ENCODE measurements at places on chromosomes 3 and 15.

- no peak for DNase-seq
These were observed 59.9 kb downstream of the HACD2 start for GRCh38 chr3:123524981-123525380.

GRCh38 chr15:73767806-73768501 is 14.8 kb upstream of the INSYN1 start:
- DNase-seq, result no peak

- no peak for DNase-seq
These were observed 508.5 kb upstream of the ATP11B start for GRCh38 chr3:182284793-182285192.

DNA sequence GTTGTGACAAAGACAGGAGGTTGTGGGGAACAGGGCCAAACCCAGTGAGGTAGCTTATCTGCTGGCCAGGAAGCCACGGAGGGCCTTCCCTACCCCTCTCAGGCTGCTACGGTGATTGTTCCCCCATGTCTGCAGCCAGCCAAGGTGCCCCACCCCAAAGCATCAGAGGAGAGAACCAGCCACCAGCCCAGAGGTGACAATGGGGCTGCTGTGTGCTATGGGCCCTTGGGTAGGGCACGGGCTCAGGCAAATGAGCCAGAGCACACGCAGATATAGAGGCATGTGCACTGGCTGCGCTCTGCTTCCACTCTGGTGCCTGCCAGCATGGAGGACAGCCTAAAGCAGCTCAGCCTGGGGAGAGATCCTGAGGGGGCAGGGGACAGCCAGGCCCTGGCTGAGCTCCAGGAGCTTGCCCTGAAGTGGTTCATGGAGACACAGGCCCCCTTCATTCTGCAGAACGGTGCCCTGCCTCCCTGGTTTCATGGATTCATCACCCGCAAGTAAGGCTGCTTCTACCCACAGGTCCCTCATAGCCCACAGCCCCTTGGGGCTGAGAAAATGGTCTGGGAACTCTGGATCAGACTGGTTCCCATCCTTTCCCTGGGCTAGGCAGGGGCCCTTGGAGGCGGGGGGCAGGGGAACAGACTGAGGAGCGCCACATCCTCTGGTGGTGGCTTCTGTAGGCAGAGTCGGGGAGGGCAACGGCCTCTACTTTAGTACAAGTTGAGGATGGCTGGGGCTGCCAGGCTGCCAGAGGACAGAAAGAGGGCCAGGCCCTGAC is at the start of gene SH2D7:
Gene SH2D7, plus strand, starts transcription at position 301 of the 781 bp plus-strand sequence. Its CDS starts 24 bp downstream, at position 325.
- no peak for DNase-seq

DNA sequence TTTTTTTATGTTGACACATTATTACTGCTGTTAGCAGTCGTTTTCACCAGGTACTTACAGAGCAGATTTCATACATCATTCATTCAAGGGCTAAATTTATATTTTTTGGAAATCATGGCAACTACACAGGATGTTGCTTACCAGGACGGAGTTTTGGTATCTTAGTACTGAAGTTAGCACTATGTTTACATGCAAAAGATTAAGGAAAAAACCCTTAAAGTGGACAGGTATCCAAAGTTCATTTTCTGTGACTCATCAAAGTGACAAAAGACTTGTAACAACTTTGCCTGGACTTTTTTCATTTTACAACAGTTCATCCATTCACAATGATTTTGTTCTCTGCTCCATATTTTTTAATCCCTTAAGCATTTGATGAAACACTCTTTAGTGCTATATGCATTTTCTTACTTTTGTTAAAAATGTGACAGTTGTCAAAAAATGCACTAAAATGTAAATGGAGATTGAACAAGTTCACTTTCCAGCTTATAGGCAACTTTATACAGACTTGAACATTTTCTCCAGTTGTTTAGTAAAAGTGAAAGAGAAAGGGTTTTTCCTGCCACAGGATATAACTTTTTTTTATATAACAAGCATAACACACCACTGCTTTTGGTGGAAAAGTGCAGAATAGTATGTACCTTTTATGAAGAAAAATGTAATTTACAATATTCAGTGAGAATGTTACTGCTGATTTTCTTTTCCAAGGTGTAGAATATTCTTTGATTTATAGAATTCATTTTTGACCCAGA is 104.1 kb downstream of the STT3B start:
- no peak for DNase-seq

- no peak for DNase-seq
These were observed 319.2 kb downstream of the SLC9A9 start for GRCh38 chr3:143529018-143529478.

GRCh38 chr3:110521019-110521418 is 550.6 kb upstream of the NECTIN3 start:
- DNase-seq, result no peak

- no peak for DNase-seq
These were observed 30.3 kb upstream of the SKOR1 start for GRCh38 chr15:67794832-67795574.

GRCh38 chr3:21330293-21330692 is 420.7 kb downstream of the ZNF385D start:
- DNase-seq, result no peak

DNA sequence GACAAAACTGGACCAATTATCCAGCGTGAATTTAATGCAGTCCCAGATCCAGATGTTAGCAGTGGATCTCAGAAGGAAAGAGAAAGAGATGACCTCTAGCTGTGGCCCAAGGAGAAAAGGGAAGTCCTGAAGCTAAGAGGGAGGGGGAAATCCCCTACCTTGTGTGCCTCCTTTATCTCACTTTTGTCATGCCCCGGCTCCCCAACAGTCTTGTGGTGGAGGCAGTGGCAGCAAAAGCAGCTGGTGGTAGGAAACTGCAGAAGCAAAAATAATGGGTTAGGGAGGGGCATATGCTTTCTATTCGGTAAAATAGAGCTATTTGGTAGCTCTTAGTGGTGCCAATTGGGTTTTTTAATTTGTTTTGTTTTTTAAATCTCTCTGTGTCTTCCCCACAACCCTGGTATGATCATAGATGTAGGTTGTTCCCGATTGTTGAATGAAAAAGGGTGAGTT is 56.5 kb downstream of the MCTP2 start:
- DNase-seq, result no peak

- DNase-seq, result peak; percentile 82
These were observed 31.7 kb upstream of the MNS1 start for GRCh38 chr15:56496635-56497034.

DNA sequence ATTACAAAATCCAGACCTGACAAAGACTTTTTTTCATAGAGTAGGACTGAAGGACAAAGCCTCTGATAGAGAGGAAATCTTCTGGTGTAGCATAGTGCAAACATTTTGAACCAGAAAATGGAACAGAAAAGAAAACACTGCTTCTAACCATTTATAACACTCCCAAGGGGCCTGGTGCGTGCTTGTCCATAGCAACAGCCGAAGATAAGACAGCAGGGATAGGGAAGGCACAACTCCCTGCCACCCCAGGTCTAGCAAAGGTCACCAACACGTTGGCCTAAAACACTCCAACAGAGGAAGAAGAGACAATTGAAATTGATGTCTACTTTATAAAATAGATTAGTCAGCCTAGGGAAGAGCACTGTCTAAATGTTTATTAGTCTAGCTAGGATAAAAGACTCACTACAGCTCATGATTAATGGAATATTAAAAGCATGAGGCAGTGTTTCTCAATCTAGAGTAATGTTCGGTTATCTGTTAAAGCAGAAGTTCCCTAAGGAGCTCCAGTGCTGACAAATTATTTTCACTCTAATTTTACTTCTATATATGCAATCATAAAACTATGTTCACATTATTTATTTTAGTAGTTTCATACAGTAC is 145.2 kb downstream of the P3H2 start:
- no peak for DNase-seq

GRCh38 chr3:9678493-9678892 is 25.1 kb upstream of the CPNE9 start:
- DNase-seq, result no peak

- no peak for DNase-seq
These were observed 290.0 kb upstream of the PLSCR5 start for GRCh38 chr3:146895026-146895749.

DNA sequence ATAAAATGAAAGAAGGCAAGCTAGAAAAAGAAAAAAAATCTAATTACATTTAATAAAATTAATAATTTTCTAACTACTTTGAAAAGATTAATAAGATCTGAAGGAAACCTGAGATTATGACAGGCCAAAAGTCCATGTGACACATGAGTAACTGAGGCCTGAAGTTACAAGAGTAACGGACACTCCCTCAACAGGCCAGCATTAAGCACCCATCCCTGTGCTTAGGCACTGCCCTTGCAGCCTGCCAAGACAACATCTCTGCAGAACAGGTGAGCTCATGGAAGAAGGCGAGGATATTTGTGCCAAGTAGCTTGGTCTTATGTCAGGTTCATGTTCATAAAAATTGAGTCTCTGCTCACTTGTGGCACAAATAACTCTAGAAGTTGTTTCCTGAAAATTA is 31.8 kb downstream of the SUCLG2 start:
- DNase-seq, result no peak

- DNase-seq, result peak; percentile 48
These were observed 60.9 kb upstream of the TJP1 start for GRCh38 chr15:29883126-29883525.

DNA sequence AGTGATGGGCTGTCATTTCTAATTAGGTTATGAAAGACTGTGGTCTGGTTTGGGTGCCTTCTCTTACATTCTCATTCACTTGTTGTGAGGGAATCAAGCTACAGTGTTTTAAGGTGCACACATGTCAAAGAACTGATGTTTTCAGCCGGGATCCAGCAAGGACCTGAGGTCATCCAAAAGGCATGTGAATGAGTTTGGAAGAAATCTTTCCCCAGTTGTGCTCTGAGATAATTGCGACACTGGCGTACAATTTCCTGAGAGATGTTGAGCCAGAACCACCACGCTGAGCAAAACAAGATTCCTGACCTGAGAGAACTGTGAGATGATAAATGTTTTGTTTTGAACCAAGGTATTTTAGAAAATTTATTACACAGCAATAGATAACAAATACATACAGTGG is 295.3 kb upstream of the SLITRK3 start:
- DNase-seq, result no peak

DNA sequence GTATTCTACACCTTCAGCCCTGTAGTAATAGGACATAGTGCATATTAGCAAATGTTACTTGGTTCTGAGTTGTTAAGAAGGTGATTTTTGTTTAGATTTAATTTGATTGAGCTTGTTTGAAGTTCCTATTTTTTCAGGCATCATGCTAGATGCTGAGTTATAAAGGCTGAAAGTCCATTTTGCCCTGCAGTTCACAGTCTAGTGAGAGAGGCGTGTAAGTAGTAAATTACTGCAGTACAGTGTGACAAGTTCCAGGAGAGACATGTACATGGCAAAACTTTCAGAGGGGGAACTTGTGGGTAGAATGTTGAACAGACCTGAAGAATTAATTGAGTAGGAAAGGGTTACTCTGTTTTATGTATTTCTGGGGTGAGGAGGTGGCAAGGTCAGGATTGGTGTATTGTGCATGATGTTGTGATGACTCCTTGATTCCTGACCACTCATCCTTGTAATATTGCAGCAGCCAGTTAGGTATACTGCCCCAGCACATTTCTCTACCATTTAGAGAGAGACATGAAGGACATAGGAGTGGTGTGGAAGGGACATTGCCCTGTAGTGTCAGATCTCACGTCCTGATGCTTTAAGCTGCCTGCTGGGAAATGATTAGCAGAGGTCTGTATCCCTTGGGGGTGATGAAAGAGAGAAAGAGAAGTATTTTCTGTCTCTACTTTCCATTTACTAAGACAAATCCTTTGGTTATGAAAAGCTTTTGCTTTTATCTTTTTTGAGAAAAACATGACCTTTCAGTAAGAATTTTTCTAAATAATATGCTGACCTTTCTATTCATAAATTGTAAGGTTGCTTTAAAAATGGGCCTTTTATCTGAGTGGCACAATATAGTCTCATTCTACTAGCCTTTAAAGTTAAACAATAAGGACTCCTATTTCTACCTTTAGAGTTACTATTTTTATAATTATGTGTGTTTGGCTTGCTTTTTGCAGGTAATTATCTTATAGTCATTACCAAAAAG is 16.9 kb downstream of the SACM1L start:
- no peak for DNase-seq

- DNase-seq, result no peak
These were observed 158.7 kb downstream of the MOBP start for GRCh38 chr3:39626198-39626597.

DNA sequence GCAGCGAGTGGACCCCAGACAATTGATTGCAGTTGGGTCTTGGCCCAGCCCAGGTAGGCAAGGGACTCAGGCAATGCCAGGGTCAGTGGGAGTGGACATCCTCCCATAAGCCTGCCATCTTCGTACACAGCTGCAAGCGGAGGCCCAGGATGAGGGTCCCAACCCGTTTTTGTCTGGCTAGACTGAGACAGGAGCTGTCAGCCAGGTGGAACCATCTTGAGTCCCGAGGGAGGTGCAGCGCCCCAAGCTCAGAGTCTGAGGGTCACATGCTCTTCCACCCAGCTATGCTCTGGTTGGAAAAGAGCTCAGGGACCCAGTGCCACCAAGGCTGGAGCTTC is 22.6 kb upstream of the IP6K2 start:
- DNase-seq, result no peak

- no peak for DNase-seq
These were observed 33.9 kb upstream of the CDIN1 start for GRCh38 chr15:36545467-36545992.

- DNase-seq, result no peak
These were observed 86.8 kb downstream of the BDH1 start for GRCh38 chr3:197468866-197469382.

- DNase-seq, result no peak
These were observed 144.1 kb downstream of the ALDH1A2 start for GRCh38 chr15:57921371-57921770.

GRCh38 chr15:93861956-93862741 is 369.2 kb upstream of the MCTP2 start:
- no peak for DNase-seq

Measured in eye (tissue), 1 donor.